ENCODE measurements at places on chromosomes 11 and 22. TPM values are rescaled to one million over a fixed set of nuclear protein-coding genes. Genes with fewer than 3 reads are reported as not detected.

SELENOM gene
- total RNA-seq = 38.3 TPM

MS4A4E gene
- not detected for total RNA-seq

RSF1 gene
- 35.7 TPM for total RNA-seq

IL17REL gene
- not detected for total RNA-seq

SLC6A5 gene
- not detected for total RNA-seq

SLC7A4 gene
- not detected for total RNA-seq

NLRP10 gene
- total RNA-seq = not detected

OR8G1 gene
- not detected for total RNA-seq

NKAPD1 gene
- total RNA-seq = 17.4 TPM

CBL gene
- 10.8 TPM for total RNA-seq

OR5W2 gene
- total RNA-seq = not detected

KIAA1671 gene
- 29.4 TPM for total RNA-seq
